Hematopoietic multipotent progenitor cell (in vitro differentiated cells): ENCODE measurements at places on chromosomes 6 and 20. TPM values are rescaled to one million over a fixed set of nuclear protein-coding genes. Genes with fewer than 3 reads are reported as not detected.

DNA sequence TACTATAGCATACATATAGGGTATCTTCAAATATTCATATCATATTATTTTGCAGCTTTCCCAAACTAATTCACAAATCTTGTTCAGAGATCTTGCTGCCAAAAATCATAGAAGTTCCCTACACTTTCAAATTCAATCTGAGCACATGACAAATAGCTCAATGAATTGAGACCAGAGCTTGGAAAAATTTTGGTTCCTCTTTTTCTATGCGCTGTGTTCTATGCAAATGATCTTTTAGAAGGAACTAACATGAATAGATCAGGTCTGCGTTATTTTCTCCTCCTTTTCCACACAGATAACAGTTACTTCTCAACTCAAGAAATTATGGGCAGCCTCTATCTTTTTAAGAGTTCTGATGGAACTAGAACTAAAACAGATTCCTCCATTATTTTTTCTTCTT, 316.3 kb downstream of the ARHGAP18 start:
- no peak for DNase-seq

GRCh38 chr6:113450061-113450465, 407.1 kb upstream of the MARCKS start:
- DNase-seq: no peak

The BPIFA1 gene
- total RNA-seq: not detected

GRCh38 chr6:160742090-160742489, 40.0 kb downstream of the PLG start:
- DNase-seq: no peak

DNA sequence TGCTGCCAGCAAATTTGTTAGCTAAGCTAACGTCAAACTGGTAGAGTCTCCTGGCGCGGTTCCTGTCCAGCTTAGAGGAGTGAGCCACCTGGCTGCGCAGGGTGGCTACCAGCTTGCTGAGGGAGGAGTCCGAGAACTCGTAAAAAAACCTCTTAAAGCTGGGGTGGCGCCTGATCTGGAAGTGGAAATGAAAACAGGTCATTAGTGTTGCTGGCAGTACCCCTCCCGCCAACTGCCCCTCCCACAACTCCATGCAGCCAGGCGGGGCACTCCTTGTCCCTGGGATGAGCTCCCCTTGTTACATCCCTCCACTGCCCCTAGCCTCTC, 17.3 kb downstream of the BNIP5 start:
- DNase-seq: no peak

DNA sequence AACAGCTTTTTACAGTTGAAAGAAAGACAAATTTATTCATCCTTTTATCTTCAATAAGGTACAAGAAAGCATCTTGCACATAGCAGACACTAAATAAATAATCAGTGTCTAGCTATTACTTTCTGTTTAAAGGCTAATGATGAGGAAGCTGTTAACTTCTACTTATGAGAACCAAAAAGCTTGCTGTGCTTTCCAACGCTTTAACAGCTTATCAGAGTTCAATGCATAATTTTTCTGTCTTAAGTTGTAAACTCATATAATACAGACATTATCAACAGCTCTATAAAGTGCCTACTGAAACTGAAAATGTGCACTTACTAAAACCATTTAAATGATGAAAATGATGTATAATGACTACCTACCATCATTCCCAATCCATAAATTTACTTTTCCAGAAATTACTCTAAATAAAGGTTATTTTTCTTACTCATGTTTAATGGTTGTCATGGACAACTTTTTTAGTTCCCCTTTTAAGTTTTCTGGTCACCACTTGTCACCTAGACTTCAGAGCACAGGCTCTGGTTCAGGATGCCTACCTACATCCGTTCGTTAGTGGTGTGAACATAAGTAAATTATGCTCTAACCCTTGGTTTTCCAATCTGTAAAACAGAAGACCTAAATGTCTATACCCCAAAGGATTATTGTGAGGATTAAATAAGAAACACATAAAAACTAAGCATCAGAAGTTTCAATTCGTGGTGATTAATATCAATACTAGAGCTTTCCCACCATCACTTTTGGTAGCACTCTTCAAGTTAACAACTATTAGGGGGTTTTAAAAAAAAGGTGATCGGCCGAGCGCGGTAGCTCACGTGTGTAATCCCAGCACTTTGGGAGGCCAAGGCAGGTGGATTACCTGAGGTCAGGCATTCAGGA, 8.0 kb downstream of the PNISR start:
- peak; percentile 62 for DNase-seq

The PROKR2 gene
- total RNA-seq: not detected
